ENCODE measurements at places on chromosomes 16 and 17.

DNA sequence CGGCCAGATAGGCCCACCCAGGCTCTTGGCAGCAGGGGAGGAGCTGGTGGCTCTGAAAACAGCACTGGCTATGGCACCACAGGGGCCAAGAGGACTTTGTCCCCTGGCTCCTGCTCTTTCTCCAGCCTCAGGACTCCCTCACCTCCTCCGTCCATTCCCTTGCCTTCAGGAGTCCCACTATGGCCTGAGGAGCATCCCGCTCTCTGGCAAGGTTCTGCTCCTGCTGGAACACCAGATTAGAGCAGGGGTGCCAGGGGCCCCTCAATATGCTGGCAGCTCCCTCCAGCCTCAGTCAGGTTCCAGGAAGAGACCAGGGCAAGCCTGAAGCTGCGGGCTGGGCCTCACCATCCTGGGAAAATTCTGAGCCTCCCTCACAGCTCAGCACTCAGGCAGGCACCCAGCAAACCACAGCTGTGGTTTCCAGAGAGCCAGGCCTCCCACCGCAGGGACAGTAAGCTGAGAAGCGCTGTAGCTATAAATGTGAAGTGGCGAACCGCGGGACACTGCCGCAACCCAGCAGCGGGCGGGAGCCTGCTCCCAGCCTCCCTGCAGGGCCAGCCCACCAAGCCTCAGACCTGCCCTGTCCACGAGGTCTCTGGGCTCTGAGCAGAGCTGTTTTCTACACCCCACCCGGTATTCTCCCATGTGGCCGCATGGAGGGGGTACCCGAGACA, 25.7 kb downstream of the C17orf100 start:
- no peak for DNase-seq

DNA sequence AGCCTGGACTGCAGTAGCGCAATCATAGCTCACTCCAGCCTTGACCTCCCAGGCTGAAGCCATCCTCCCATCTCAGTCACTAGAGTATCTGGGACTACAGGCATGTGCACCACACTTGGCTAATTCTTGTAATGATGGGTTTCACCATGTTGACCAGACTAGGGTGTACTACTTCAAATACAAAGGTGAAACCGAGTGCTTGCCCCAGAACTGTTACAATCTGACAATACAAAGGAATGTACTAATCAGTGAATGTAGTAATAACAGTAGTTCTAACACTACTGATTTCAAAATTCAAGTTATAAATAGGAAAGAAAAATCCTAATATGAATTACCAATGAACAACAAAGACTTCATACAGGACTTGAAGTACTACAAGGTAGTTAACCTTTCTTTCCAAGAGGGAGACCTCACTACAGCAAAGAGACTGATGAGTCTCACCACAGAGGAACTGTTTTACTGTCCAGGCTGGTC, 24.4 kb downstream of the CRK start:
- DNase-seq = no peak

DNA sequence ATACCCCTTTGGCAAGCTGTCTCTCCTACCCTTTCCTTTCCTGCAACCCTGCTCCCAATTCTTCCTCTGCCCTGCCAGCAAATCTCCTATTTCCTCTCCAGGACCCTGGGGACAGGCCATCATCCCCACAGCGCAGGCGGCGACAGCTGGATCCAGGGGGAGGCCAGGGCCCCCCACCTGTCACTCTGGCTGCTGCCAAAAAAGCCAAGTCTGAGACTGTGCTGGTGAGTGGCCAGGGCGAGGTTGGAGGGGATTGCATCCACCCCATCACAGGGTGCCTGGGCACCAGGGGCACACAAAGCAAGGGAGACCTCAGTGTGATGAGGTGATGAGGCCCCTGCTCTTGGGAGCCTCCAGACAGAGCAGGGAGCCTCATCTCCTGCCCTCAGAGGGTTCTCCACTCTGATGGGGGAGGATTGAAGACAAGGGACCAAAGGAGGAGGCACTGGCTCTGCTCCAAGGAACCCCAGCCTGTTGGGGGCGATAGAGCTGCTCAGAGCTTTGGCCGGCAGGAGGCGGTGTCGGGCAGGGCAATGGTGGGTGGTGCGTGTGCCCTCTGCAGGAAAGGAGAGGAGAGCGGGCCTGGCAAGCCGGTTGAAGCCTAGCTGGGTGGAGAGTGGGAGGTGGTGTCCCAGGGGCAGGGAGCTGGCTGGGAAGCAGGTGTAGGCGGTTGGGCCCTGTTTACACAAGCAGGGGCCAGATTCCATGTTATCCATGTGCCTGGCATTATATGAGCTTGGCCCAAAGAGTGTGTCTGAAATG, 15.6 kb upstream of the PDK2 start:
- no peak for DNase-seq

GRCh38 chr17:76232342-76232741, 8.0 kb downstream of the RNF157 start:
- DNase-seq = no peak

DNA sequence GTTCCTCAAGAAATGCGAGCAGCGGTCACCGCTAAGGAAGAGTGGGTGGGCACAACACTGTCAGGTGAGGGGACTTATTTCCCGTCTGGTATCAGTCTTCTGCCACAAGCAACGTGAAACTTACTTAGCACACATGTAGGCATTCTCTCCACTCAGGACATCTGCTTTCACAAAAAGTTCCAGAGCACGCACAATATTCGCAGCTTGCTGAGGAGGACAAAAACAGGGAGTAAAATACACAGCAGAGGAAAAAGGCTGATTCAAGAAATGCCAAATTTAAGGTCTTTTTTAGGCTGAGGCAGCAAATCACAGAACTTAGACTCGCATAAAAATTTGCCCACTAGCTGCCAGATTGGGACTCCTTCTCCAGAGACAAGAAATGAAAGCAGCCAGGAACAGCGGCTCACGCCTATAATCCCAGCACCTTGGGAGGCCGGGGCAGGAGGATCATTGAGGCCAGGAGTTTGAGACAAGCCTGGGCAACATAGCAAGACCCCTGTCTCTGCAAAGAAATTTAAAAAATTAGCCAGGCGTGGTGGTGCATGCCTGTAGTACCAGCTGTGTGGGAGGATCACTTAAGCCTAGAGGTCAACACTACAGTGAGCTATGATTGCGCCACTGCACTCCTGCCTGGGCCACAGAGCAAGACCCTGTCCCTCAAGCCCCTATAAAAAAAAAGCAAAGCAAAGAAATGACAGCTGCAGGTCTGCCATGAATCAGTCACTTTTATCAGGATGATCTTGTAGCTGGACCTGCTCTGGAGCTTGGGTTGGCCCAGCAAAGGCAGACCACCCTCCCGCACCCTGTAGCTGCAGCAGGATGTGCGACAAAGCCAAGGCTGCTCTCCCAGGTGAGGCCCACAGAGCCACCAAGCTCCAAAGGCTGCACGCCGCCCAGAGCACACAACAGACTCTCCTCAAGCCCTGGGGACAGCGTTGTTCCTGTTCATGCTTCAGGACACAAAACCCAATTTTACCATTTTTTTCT, 20.5 kb downstream of the USP36 start:
- DNase-seq = no peak

- DNase-seq = peak; percentile 61
Measured at GRCh38 chr16:30112197-30113030, 923 bp downstream of the GDPD3 start.

DNA sequence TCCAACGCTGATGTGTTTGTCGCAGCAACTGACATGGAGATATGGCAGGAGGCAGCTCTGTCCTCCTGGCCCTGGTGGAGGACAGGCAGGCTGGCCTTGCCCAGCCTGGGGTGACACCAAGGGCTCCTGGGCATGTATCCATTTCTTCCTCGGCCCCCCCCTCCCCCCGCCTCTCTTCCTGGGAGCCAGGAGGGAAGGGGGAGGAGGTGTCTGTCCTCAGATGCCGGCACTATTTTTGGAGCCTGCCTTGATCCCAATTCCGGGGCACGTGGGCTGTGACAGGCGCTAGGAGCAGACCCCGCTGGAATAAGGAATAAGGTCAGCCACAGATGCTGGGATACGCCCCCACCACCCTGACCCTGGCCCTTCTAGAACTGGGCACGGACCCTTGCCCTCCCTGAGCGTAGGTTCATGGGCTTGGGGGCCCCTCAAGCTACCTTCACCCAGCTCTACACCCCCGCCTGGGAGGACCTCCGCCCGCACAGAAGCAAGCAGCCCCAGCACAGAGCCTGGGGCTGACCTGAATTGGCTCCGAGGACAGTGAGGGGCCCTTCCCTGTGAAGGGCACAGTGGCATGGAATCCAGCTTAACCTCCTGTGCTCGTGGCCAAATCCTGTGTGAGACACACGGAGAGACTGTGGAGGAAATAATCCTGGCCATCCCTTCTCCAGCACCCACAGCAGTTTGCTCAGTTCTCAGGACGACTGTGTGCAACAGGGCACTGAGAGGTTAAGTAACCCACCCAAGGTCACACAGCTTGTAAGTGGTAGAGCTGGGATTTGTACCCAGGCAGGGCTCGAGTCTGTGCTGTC, 24.1 kb downstream of the SEC14L5 start:
- DNase-seq = no peak

DNA sequence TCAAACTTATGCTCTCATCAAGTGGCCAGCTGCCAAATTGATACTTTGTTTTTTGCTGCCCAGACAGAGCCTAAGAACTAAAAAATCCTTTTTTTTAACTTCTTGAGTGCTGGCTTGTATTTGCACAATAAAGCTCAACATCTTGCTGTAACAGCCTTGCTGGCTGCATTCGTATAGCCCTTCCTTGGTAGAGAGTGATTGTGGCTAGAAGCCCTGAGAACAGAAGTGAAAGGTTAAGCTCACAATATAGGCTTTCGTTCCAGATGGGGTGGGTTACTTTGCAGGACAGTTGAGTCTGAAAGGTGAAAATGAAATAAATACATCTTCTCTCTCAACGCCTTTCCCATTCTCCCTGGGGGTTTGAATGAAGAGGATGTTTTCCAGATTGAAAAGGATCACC, 278.8 kb downstream of the HS3ST3B1 start:
- no peak for DNase-seq

DNA sequence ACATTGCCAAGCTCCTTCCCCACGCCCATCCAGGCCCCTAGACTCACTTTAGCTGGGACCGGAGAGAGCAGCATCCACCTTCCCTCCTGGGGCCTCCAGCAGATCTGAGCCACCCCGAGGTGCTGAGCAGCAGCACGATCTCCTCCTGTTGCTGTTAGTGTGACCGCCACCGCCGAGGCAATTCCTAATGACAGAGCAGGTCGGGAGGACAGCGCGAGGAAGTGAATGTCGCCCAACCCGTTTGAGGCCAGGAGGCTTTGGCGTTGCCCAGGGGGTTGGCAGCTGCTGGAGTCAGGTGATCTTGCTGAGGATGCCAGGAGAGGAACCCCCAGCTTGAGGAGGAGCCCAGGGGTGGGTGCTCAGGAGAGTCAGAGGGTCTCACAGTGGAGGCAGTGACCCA, at the start of gene RNF222:
Gene RNF222 (minus strand): TSS at position 192 of the 400 bp plus-strand sequence. CDS start 4,366 bp downstream, outside the sequence.
- no peak for DNase-seq

Measured in neural crest cell (in vitro differentiated cells).